HFF-Myc (cell line): ENCODE measurements at places on chromosomes 6 and 20.

DNA sequence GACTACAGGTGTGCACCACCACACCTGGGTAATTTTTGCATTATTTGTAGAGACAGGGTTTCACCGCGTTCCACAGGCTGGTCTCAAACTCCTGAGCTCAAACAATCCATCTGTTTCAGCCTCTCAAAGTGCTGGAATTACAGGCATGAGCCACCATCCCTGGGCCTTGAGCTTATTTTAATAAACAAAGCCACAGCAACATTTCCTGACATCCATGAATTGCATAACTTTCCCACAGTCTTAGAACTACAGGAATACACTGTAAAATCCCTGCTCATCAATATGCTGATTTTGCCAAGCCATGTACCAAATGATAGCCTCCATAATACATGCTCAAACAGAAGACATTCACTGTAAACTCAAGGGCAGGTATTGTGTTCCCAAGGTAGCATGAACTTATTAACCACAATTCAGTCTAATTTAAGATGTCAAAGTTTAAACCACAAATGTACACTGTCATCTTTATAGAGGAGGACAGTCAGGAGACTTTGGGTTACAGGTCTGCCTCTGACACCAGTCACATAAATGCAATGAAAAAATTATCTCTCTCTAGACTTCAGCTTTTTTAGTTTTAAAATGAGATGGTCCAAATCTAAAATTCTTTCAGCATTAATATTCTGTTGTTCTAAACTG, 40.0 kb downstream of the NUDT3 start:
- DNase-seq, result no peak

GRCh38 chr6:118768441-118768840, 117.0 kb upstream of the CEP85L start:
- DNase-seq, result no peak

DNA sequence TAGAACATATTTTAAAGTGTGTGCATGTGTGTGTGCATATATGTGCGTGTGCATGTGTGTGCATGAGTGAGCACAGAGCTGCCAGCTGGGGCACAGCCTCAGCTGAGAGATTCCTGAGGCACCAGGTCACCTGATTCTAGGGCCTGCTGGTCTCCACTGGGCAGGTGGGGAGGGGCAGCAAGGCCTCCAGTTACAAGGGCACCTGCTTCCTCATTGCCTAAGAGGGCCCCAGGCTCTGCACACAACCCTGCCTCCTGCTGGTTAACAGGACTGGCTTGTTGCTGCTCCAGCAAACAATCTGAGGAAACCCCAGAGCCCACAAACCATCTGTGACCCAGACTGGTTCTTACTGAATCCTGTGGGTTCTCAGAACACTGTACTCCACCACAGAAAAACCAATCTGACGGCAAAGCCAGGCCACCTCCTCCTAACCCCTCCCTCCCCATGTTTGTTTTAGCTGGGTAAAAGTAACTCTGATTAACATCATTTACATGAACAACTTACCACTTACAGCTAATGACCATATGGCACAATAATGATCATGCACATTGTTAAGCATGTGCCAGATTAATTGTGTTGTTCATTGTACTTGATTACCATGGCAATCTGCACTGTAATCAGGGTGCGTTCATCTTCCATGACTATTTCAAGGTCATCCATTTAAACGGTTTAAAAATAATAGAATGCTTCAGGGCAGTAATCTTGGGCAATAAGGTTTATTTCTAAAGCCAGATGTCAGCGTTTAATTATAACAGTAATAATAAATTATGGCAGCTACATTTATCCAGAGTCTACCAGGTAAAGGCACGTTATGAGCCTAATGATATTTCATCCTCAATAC, 23.1 kb upstream of the UBE2J1 start:
- DNase-seq, result no peak

DNA sequence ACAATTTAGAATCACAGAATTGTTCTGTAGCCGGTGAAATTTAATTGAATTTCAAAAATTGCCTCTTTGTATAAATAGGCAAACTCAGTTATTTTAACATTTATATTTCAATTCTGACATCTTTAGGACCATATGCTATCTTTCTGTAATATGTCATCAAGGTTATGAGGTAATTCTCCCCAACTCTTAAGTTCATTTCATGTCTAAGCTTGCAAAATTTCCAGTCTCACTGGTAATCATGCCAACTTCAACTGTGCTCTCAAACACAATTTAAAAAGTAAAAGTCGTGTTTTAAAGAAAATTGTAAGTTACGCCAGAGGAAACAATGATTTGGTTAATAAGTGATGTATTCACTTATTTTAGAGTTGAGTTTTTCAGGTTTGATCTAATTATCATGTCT, 1.4 kb downstream of the NCOA7 start:
- no peak for DNase-seq

DNA sequence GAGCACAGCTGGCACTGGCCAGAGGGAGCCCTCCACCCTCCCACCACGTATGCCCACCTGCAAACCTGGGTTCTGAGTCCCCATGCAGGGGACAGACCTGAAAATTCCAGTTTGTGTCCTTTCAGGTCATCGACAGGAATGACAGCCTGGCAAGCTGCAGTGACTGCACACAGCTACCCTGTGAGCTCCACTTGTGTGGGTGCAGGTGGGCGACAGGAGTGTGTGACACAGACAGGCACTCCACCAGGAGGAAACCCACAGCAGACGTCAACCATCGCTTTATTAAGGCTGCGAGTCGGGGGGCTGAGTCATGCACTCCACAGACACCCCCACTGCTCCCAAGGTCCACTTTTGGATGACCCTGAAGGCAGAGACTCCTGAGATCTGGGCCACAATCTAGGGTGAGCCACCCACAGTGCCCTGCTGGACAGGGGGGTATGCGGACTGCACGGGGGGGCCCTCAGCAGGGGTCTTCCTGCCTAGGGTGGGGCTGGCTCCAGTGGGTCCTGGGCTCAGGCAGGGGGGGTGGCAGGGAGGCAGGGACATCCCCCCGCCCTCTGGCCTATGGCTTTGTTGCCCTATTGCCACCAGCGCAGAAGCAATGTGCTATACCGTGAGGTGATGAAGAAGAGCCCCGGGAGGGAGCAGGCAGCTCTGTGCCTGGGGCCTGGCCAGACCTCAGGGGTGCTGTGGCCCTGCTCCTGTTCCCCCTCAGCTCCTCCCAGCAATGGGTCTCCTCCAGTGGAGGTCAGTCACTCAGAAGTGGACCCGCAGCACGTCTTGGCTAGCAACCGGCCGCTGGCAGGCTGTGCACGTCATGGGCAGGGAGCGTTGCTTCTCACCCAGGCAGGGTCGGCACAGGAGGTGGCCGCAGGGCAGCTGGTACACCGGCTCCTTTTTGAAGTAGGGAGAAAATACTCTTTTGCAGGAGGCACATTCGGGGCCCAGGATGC, 25.1 kb upstream of the AVP start:
- no peak for DNase-seq

DNA sequence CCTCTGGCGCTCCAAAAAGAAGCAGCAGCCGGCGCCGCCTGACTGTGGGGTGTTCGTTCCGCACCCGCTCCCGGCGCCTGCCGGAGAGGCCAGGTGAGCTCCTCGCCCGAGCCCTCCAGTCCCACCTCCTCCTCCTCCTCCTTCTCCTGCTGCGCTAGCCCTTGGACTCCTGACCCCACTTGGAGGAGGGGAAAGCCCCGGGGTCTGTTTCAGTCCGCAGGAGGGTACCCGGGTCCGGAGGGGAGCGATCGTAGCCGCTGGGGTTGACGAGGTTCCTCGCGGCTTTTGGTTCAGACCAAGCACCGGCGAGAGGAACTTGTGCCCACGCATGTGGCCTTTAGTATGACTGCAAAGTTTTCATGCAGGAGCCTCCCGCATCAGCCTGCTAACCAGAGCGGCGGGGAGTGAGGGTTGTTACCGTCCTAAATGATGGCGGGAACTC, 493 bp downstream of the CRYBG1 start:
- DNase-seq, result no peak

DNA sequence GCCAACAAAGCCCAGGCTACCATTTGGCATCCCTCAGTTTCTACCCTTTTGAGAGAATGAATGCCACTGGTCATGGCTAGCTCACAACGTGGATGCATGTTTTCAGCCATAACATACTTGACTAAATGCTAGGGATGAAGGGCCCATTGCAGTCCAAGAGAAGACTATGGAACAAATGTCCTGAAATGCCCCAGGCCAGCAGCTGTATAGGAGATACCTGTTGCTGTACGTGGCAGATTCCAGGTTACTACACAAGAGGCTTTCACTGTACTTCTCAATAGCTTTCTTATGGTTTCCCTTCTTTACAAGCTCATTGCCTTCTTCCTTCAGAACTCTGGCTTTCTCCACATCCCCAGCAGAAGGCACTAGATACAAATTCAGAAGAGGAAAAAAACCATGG, 11.7 kb downstream of the TOMM34 start:
- DNase-seq, result no peak

GRCh38 chr20:15899967-15900366, 673.3 kb downstream of the KIF16B start:
- no peak for DNase-seq

DNA sequence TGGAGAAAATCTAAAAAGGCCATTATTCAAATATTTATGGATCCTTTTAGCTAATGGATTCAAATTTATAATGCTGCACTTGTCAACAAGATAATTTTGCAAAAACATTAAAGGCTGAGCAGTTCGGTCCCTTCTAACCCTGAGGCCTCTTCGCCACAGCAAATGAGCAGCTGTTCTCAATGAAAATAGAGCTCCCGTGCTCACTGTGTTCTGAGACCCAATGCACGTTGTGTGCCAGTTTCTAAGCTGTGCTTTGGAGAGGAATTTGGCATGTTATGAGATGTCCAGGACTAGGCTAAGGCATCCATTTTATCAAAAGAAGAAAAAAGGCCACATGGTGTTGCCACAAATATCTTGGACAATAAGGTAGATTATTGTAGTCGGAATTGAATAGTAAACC, 220.1 kb upstream of the TSHZ2 start:
- DNase-seq, result no peak

GRCh38 chr6:6002848-6003620, 3.7 kb downstream of the NRN1 start:
- DNase-seq, result no peak

- no peak for DNase-seq
Observed at GRCh38 chr20:45322952-45323383, 14.9 kb upstream of the MATN4 start.

- DNase-seq, result no peak
Observed at GRCh38 chr20:22502731-22503191, 81.6 kb downstream of the FOXA2 start.

DNA sequence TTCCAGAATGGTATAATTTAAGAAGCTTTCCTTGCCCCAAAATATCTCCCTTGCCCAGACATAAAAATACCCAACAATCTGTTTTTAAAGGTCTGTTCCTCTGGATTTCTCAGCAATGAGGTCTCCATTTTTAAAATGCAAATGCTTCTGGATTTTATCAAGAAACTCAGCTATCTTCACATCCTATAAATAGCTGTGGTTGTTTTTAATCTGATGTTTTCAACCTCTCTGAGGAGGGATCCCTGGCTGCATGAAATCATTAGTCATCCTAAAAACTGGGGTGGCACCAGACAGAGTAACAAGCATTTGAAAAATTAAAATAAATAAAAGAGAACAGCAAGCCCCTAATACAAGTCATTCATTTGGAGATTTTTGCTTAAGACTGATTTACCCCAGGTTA, 168.5 kb upstream of the ID4 start:
- DNase-seq, result no peak

DNA sequence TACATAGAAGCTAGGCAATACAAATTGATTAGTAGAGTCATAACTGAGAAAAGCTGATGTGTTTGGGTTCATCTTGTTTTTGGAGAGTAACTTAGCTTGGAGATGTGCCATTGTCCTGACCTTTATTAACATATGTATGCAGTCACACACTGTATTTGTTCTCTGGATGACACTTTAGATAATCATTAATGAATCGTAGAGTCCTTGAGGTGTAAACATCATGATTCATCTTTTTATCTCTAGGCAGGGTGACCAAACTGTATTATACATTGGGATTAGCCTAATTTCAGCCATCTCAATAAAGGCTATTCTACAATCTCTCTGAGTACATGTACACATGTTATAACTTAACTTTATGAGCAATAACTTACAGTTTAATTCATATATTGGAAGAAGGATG, 3.6 kb upstream of the MTCL3 start:
- no peak for DNase-seq

DNA sequence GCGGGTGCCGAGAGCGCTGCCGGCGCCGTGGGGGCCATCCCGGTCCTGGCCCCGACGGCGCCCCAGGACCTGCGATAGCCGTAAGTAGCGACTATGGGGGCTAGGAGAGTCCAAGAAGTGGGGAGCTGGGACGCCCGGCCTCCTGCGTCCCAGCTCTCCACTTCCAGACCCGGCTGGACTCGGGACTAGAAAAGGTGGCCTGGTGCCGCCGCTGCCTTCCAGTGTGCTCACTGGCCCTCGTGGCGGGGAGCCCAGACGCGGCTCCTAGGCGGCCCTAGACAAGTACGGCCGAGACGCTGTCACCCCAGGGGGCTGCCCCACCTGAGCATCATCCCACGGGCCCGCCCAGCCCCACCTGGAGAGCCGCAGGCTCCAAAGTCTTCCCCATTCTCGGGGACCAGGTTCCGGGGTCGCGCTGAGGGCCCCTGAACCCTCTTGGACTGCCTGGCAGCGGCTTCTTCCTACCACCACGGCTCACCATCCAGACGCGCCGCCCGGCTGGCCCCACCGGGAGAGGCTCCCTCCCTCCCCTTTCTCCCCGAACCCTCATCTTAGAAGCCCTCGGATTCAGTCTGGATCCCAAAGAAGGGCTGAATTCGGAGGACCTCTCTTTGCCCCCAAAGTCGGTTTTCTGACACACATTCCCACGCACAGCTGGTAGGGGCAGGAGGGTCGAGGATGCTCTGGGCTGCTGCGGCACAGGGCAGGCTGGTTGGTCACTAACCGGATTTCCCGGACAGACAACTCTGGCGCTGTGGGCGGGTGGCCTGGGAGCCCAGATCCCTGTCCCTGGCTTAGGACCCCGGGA, 870 bp upstream of the MDFI start:
- DNase-seq, result no peak

DNA sequence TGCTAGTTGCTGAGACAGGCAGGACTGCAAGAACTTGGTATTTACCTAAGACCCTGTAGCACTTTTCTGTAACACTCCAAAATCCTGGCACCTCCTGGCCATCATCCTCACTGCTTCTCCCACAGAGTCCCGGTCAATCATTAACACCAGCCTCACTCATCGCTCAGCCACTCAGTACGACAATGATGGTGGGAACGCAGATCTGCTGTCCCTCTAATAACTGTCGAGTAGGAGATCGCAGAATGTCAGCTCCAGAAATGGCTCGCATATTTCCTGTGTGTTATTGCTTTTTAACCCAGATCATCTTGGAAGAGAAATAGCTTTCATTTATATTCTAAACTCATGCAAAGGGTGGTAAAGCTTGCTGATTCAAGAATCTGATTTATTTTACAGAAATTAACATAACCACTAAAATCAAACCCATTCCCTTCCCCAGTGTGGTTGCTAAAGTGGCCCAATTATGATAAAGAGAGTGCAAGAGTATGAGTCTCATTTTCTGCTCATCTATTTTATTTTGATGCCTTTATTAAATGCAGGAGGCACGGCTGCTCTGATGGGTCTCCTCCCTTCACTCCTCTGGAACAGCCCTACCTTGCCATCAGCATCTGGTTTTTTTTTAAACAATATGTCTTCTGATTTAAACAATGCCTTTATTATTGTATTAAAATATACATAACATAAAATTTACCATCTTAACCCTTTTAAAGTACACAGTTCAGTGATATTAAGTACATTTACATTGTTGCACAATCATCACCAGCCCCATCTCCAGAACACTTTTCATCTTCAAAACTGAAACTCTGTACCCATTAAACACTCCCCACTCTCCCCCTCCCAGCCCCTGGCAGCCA, 28.3 kb upstream of the GGTLC1 start:
- no peak for DNase-seq
